ENCODE measurements at places on chromosomes 6 and 20. TPM values are rescaled to one million over a fixed set of nuclear protein-coding genes. Genes with fewer than 3 reads are reported as not detected.

KIFC1 gene
- total RNA-seq, result 60.6 TPM

BPIFB1 gene
- not detected for total RNA-seq

SLC17A3 gene
- total RNA-seq, result not detected

MRPS10 gene
- total RNA-seq, result 72.2 TPM

PI16 gene
- total RNA-seq, result 0.07 TPM

ELMO2 gene
- total RNA-seq, result 29.0 TPM

CLDN20 gene
- not detected for total RNA-seq

ATP9A gene
- total RNA-seq, result 34.6 TPM

TRIM40 gene
- total RNA-seq, result not detected

NR2E1 gene
- total RNA-seq, result not detected
